Cortex of kidney (tissue), 1 donor: ENCODE measurements at places on chromosomes 6 and 20.

DNA sequence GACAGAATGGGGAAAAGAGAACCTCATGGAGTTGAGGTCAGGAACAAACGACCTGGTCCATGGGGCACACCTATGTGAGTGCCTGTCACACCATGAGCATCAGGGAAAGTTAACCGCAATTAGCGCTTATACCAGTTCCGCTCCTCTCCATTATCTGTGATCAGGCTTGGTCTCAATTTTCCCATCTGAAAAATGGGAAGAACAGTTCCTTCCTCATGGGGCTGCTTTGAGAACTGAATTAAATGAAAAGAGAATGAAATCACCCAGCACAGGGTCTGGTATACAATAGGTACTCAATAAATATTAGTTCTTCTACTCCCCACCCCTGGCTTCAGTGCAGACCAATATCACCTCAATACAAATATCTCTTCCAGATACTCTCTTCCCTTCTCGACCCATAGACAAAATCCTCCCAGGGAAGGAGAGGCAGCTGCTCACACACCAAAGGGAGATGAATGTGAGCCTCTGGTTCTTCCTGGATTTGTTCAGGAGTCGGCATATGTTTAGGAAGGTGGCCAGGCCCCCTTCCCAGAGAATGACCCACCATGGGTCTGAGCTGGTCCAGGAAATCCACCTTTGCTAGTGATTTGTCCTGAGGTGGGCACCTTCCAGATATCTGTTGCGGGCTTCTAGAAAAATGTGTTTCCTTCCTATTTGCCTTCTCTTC, 2.4 kb upstream of the PTGIS start:
- no peak for DNase-seq

GRCh38 chr6:33298773-33299236, at the start of gene RGL2:
Gene RGL2 (minus strand): TSS chr6:33298942. CDS start chr6:33298610, 332 bp downstream.
- DNase-seq, result no peak

DNA sequence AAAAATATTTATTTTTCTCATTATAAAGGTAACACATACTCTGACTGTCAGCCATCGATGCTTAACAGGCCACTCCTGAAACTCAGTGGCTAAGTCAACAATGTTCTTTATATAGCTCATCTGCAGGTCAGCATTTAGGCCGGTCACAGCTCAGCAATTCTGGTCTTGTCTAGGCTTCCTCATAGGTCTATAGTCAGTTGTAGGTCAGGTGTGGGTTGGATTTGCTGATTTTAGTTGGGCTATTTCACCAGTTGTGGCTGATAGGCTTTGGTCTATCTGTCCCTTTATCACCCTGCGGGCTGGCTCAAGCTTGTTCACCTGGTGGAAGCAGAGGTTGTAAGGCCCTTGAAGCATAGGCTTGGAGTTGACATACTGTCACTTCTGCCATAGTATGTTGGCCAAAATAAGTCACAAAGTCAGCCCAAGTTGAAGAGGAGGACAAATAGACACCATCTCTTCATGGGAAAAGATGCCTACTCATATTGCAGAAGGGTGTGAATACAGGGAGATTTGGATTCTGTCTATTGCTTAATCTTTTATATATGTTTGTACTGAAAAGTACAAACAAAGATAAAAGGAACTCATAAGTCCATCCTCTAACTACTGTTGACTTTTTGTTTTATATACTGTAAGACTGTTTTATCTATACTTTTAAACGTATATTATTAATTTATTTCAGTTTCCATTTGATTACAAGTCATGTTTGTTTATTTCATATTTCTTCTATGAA, 75.0 kb downstream of the BCKDHB start:
- no peak for DNase-seq

DNA sequence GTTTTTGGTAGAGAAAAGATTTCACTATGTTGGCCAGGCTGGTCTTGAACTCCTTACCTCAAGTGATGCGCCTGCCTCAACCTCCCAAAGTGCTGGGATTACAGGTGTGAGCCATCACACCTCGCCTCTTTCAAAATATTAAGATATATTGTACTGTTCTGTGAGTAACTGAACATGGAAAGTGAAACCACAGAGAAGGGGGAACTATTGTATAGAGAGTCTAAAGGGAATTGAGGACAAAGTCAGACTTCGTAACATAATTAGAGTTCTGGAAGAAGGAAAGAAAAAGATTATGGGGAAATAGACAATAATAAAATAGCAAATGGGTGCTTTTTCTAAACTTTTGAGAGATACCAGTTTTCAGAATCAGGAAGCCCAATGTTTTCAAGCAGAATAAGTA, 17.4 kb upstream of the AKAP7 start:
- DNase-seq, result no peak

DNA sequence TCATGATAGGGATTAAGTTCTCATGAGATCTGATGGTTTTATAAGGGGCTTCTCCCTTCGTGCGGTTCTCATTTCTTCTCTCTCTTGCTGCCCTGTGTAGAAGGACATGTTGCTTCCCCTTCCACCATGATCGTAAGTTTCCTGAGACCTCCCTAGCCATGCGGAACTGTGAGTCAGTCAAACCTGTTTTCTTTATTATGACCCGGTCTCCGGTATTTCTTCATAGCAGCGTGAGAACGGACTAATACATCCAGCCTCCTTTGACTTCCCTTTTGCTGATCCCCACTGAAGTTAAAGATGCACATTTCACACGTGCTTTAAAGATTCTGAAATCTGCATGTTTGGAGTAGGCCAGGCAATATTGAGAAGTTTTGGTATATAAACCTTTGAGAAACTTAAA, 543.1 kb downstream of the PRKN start:
- no peak for DNase-seq

- DNase-seq, result no peak
These were observed 75.3 kb downstream of the TULP4 start for GRCh38 chr6:158387578-158387977.

DNA sequence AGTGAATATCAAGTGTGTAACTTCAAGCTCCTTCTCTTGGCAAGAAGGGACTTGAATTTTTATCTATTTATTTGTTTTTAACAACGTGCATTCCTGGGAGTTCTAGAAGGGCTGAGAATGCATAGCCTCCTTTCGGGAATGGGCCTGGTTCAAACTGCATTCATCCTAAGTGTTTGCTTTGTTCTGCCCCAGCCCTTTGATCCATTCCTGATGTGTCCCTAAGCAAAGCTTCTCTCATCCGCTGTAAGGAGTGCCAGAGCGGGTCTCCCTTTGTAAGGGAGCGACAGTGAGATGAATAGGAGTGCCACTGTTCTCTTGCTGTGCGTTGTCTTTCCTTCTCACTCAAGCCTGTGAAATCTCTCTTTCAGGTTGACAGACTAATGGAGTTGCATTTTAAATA, 61.0 kb upstream of the VSTM2L start:
- no peak for DNase-seq

- no peak for DNase-seq
These were observed 64.8 kb upstream of the BEND6 start for GRCh38 chr6:56890066-56890465.

DNA sequence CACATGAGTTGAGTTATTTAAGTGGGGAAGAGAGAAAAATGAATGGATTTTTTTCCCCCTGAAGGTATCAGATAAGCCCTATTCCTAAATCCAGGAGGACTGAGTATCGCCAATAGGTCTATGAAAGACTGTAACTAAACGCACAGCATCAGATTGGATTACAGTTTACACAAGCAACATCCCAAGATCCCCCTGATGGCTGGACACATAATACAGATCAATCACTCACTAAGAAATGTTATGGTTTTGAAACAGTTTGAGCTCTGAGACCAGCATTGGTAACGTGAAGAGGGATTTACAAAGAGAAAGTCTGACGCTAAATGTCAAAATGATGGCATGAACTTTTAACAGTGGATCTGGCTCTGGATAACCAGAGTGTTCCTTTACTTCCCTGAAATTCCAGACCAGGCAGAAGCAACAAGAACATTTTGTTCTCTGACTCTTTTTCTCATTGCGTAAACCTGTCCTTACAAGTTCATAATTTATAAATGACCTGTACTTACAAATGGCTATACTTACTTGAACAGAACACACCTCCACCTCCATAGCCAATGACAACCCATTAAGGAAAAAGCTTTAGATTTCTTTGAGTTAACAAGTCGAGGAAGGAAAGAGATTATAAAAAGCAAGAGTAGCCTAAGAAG, 131.8 kb upstream of the BEND3 start:
- DNase-seq, result no peak

- DNase-seq, result no peak
These were observed 1.3 kb downstream of the SIRPB2 start for GRCh38 chr20:1489764-1490436.

DNA sequence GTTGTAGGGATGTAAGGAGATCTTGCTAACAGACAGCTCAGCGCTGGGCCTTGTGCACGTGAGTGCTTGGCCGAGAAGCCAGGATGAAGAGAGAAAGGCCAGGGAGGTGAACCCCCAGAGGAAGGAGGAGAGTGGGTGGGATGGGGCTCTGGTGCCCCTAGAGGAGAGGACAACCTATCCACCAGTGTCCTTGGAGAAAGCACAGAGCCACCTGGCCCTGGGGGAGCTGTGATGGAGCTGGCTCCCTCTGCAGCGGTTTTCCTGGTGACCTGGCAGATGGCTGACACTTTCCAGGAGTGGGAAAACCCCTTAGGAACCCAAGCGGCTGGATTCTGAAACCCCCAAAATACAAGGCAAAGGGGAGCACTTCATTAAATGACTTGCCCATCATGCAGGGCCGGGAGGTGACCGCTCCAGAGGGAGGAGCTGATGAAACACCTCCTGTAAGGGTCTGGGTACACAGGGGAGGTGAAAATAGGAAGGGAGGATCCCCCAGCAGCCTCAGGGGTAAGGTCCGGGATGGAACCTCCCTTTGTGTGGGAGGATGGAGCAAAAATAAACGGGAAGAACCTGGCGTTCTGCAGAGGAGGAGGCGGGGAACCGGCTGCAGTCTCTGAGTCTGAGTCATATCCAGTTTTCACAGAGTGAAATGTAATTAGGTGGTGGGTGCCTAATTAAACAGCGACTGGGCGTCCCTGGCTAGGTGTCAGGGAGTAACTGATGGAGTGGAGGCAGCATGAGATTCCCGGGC, 80.4 kb downstream of the SULF2 start:
- no peak for DNase-seq

DNA sequence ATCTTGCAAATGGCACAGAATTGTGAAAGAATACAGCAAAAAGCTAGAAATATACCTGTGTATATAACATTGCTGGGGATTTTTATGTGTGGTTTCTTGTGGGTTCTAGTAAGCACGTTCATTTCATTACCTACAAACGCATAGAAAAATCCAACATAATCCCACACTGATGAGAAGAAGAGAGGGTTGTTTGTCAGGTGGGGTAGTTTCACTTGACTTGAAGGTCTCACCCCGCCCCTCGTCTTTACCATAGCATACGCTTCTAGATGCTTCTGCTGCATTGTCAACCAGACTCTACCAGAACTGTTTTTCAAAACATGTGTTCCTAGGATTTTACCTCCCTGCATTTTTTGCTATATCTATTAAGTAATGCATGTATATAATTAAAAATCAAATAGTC, 284.1 kb upstream of the TAB2 start:
- DNase-seq, result no peak

DNA sequence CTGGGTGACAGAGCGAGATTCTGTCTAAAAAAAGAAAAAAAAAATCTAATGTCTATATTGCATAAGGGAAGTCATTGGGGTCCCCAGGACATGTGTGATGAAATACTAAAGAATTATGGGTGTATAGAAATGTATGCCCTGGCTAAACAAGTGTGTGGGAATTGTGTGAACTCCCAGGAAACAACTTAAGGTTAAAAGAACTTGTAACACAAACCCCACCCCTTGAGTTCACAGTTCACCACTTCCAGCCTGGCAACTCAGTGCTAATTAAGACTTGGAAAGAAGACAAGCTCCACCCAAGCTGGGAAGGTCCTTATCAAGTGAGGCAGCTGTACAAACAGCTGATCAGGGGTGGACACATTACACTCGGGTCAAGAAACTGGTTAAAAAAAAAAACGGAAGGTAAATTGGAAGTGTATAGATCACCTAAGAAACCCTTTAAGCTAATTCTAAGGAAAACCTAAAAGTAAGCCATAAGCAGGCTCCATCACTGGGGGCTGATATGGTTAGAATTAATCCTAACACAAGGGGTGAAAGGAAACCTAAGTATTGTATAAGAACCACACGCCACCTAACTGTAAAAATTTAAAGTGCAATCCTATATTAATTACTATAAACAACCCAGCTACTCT, 25.2 kb downstream of the HLA-A start:
- DNase-seq, result no peak

GRCh38 chr20:11457488-11457887, 460.2 kb upstream of the BTBD3 start:
- DNase-seq, result no peak

GRCh38 chr6:21142741-21143140, 450.8 kb upstream of the SOX4 start:
- DNase-seq, result no peak

DNA sequence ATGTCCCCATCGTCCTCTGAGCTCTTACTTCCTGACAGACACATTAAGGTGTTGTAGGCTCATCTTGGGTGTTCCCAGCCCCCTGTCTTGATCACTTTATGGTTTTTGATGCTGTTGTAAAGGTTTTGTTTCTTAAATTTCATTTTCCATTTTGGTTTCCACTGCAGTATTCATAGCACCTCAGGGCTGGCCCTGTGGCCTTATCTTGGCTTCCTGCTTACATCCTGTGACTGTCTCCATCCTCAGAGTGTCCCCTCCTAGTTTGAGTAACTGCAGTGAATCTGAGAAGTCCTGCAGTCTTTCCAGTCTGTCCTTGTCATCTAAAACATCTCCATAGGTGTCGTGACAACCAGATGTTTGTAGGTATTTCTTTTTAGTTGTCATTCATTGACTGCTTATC, 50.9 kb downstream of the JARID2 start:
- no peak for DNase-seq

- DNase-seq, result no peak
These were observed 229.8 kb downstream of the HIVEP2 start for GRCh38 chr6:142714951-142715785.

GRCh38 chr6:42720739-42721138, 1.7 kb downstream of the PRPH2 start:
- DNase-seq, result no peak

- no peak for DNase-seq
These were observed 26.8 kb upstream of the DNAAF9 start for GRCh38 chr20:3434232-3434631.

DNA sequence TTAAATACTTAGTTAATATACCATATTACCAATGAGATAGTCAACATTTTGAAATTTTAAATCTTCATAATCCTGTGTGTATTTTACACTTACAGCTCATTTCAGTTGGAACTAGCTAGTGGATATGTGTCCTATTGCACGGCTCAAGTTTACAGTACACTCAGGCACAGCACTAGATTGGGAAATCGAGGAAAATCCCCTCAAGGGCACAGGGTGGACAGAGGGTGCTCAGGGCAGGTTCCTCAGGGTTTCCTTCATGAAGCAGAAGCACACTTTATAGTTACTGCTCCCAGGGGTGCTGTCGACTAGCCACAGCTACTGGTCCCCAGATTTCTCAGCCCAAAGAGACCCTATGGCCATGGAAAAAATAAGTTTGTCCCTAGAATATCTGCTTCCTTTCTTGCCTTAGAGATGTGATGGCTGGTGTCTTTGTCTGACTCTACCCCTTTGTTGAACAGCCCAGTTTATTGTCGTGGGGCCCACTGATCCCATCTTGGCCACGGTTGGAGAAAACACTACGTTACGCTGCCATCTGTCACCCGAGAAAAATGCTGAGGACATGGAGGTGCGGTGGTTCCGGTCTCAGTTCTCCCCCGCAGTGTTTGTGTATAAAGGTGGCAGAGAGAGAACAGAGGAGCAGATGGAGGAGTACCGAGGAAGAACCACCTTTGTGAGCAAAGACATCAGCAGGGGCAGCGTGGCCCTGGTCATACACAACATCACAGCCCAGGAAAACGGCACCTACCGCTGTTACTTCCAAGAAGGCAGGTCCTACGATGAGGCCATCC, 1.5 kb downstream of the BTN2A1 start:
- no peak for DNase-seq

- DNase-seq, result no peak
These were observed 8.7 kb upstream of the ZSCAN12 start for GRCh38 chr6:28408076-28408802.
